ENCODE measurements at places on chromosomes 3 and 15.

GRCh38 chr3:31800436-31800835, 180.6 kb downstream of the OSBPL10 start:
- DNase-seq, result no peak

GRCh38 chr15:75650908-75651809, 3.4 kb downstream of the SNX33 start:
- no peak for DNase-seq

- DNase-seq, result no peak
Observed at GRCh38 chr3:89635137-89635536, 527.7 kb downstream of the EPHA3 start.

DNA sequence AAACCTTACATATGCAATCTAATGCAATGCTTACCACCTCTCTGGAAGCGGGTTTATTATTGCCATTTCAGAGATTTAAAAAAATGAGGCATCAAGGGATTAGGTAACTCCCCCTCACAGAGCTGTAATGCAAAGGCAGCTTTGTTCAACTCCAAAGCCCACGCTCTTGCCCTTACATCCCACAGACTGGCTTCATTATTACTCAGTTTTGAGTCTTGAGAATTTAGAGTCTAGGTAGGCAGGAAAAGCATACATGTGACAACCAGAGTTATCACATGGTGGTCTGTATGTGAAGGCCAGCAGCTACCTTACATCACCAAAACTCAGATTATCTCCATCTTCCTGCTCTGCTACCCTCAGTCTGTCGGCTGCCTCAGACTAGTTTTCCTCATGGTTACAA, 326.9 kb downstream of the UACA start:
- DNase-seq, result no peak

GRCh38 chr3:156655819-156656550, 18.4 kb upstream of the TIPARP start:
- no peak for DNase-seq

GRCh38 chr3:173703771-173704170, 306.2 kb downstream of the NLGN1 start:
- no peak for DNase-seq
